Progenitor cell of endocrine pancreas (in vitro differentiated cells): ENCODE measurements at places on chromosomes 12 and 14.
A peak's percentile ranks its signal among the peaks of the same experiment; 100 is the strongest.

DNA sequence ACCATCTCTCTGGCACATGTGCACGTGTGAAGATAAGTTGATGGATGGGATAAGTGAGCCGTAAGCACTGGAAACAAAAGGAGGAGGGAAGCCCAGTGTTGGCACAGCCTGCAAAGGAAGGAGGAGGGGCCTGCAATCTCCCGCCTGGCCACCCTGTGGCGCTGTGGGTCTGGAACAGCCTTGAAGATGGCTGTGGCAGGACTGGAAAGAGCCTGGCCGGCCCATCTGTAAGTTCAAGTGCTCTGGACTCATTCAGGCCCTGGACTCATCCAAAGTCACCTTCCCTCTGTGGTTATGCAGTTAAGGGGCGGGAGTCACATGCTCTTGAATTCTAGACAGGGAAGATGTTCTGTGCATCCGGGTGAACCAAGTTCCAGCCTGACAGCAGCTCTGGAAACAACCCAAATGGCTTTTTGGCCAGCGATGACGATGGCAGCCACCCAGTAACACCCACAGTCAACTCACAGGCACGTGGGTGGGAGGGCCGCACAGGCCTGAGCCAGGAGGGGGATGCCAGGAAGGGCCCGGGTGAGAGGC lies 50.4 kb downstream of the CHGA start:
- peak; percentile 51 for DNase-seq

GRCh38 chr12:8953773-8954402 lies 4.4 kb upstream of the M6PR start:
- DNase-seq = no peak

DNA sequence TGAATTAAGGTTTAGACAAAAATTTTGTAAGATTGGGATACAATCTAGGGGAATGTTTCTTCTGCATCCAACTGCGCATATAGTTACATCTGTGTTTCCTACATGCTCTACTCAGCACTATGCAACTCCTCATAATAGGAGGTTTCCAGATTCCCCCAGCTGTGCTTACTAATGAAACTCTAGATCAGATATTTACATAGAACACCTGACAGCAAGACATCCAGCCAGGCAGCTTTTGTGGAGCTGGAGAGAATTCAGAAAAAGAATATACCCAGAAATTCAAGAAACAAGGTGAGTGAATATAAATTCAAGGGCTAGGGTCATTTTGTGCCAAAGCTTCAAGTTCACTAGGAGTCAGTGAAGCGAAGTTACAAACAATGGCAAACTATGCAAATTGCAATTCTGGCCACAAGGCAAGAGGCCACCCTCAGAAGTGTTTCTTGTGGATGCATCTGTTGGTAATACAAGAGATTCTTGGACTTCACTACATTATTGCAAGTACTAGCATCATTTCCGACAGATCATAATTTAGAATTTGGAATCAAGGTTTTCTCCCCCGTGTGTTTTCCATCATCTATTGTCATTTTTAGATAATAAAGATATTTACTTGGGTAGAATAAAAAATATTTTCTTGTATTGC lies 341.2 kb upstream of the NAV3 start:
- no peak for DNase-seq

DNA sequence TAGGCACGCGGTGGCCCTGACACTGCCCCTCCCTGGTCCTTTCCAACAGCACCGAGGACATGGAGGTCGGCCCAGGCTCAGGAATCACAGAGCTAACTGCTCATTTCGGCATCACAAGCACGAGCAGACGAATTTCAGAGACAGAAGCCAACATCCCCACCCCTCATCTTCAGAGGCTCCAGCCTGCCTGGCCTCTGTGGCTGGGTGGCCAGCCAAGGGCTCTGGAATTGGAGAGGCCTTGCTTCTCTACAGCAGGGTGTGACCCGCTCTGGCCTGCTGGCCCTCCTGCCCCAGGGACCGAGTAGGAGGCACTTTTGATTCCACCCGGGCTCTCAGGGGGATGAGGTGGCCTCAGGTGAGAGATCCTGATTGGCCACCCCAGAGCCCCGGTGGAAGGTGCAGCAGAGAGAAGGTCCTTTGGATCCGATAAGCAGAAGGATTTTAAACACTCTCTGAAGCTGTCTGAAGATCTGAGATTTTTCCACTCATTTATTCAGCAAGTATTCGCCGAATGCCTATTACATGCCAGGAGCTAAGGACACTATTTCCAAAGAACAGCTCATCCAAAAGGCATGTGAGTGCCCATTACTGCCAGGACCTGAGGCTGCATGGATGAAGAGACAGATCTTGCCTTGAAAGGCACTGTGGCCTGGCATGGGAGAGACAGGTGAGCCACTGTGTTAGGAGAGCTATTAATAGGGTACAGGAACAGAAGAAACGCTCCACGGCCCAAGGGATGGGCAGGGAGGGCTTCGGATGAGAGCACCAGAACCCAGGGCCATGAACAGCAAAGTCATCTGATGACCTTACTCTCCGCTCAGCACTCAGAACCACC lies 10.2 kb downstream of the BAG5 start:
- DNase-seq = no peak

- DNase-seq = no peak
These were observed 22.3 kb upstream of the SPTLC2 start for GRCh38 chr14:77638771-77639171.

- no peak for DNase-seq
These were observed 4.2 kb upstream of the SLC8A3 start for GRCh38 chr14:70192915-70193314.

DNA sequence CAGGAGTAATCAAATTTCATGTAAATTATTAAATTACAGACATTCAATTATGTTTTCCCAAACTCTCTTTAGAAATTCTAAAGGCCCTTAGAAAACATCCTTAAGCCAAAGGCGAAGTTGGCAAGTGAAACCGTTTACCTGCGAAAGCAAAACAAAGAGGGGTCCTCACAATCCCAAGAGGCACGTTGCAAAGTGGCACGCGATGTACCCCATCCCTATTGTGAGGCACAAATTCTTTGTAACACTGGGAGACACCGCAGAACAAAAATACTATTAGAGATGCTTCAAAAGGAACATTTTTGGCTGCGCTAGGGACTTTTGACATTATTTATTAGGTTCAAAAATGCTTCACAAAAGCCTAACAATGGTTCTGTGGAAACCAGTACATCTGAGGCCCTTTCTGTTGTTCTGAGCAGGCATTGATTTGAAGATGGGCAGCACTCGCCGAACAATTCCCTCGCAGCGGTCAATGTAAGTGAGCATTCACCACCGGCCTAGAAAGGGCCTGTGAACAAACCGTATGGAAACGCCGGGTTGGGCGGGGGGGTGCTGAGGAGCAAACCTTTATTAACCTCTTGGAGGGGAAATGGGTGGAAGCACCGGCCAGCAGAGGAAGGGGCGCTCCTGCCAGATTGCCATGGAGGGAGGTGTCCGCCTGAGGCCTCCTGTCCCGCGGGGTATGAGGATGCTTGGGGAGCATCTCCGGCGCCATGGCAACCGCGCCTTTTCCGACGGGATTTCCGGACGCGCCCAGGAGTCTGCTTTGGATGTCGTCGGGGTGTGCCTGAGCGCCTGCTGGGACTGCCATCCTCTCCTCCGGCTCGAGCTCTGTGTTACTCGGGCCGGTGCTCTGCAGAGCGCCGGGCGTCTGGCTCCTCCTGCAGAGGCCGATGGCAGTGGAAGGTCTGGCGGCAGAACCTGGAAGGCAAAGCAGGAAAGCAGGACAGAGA lies 193.9 kb downstream of the C12orf42 start:
- DNase-seq = no peak
